ENCODE measurements at places on chromosomes 12 and 14.

GRCh38 chr14:62118461-62118860, 356.2 kb downstream of the SNAPC1 start:
- DNase-seq: no peak

- no peak for DNase-seq
Measured at GRCh38 chr14:81235096-81235495, 14.3 kb upstream of the GTF2A1 start.

DNA sequence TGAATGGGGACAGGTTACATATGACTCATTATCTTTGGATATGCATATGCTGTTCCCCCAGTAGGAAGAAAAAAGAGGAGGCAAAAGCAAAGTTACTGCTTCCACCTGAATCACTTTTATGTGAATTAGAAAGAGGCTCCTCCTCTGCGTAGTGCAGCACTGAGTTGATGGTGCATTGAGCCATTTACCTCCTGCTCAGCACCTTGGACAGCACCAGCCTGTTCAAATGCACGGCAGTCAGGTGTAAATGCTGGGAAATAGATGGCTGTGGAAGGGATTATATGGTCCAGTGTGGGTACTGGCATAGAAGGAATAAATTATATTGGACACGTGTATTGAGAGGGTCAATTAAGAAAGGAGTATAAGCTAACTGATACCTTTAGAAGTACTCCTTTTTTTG, 541.9 kb upstream of the SEL1L start:
- no peak for DNase-seq

DNA sequence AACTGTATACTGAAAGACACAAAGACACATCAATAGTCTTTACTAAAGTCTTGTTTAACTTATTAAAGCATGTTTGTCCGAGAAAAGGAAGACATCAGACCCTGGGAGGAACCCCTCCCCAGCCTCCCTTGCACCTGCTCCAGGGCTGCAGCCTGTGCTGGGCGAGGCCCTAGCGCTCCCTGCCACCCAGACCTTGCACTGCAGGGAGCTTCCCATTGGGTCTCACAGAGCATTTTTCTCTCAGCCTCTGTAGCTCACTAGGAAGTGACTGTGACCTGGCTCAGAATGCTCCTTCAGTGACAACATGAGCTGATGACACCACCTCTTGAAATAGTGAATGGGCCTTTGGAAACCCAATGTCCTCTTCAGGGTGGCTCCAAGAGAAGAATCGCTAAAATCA, 461.2 kb downstream of the TMEM121 start:
- no peak for DNase-seq

DNA sequence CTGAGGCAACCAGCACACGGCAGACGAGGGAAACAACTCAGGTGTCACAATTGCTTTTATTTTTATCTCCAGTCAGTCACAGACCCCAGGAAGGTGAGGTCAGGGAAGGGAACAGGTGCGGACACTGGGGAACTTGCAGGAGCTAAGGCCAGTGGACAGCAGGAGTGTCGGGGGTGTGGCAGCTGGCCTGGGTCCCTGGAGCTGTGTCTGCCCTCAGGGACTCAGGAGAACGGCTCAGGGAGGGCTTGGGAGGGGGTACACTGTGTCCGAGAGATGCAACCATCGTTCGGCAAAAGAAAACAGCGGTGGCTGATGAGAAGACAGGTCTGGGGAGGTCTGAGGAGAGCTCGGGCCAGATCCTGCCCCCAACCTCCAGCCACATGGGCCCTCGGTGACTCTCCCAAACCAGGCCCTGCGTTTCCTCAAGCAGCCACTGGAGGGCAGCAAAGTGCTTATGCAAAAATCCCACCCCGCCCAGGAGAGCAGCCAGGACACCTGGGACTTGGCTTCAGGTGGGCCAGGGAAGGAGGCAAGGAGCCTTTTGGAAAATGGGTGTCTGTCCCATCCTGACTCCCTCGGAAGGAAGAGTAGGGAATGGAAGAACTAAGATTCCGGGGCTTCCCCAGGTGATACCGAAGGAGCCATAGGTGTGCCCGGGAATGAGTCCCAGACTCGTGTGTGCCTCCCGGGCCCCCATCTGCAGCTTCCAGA, 24.1 kb upstream of the BCDIN3D start:
- no peak for DNase-seq

GRCh38 chr12:120909633-120910298, 5.6 kb upstream of the SPPL3 start:
- no peak for DNase-seq

DNA sequence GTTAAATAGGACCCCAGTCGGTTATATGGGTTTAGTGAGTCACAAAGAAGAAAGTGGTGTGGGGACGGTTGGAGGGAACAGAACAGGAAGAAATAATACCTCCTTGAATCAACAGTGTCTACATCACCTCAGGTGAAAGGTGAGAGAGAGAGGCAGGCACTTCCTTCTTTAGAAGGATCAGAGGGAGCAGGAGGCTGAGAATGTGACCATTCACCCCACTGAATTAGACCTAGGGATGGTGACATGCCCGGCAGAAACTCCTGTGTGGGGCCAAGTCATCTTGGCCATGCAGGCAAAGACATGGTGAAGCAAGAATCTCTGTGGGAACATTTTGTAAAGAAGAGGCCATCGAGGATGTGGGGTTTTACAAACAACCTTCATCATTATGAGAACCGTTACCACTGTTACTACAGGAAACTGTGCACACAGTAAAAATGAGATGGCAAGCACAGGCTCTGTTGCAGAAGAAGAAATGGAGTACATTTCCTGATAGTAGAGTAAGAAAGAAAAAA, 1196.9 kb downstream of the VRK1 start:
- no peak for DNase-seq

- DNase-seq: no peak
Measured at GRCh38 chr12:72747111-72747849, 475.1 kb downstream of the TRHDE start.
